ENCODE measurements at places on chromosomes 2 and 18. TPM values are rescaled to one million over a fixed set of nuclear protein-coding genes. Genes with fewer than 3 reads are reported as not detected.
A peak's percentile ranks its signal among the peaks of the same experiment; 100 is the strongest.

Gene CCDC74B
- polyA plus RNA-seq: 1.2 TPM

Gene RIOK3
- polyA plus RNA-seq: 72.1 TPM

- peak; percentile 59 for DNase-seq
These were observed 128.6 kb downstream of the MSTN start for GRCh38 chr2:189933911-189934399.

Gene RND3
- polyA plus RNA-seq: 67.8 TPM

- DNase-seq: peak; percentile 51
These were observed 1.9 kb upstream of the SLC1A4 start for GRCh38 chr2:64987001-64987955.

GRCh38 chr2:119085613-119086012 is 72.9 kb downstream of the C1QL2 start:
- DNase-seq: no peak

DNA sequence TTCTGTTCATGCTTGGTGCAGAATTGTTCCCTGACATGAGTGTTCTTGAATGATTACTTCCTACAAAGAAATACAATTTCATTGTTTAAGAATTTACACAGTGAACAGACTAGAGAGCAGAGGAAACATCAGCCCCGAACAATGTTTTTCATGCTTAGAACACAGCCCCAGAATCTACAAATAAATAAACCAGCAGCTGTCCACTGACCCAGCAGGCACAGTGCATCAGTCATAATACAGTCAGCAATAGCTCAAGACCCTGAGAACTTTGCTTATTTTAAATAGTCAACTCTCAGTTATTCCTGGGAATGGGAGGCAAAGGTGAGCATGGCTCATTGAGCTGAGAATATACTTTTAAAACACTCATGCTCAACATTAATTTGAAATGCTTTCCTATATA is 38.4 kb downstream of the XIRP2 start:
- no peak for DNase-seq
